ENCODE measurements at places on chromosomes 13 and 19.
A peak's percentile ranks its signal among the peaks of the same experiment; 100 is the strongest.

DNA sequence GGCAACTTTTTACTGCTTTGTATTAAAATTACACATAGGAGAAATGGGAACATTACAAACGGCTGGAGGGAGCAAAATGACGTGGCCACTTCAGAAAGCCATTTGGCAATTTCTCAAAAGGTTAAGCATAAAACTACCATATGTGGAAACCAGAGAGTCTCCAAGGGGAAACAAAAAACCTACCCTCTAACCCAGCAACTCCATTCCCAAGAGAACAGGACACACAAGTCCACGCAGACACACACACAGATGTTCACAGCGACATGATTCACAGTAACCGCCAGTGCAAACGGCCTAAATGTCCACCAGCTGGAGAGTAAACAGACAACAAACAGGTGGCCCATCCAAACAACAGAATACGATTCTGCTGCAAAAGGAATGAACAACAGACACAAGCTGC, 37.2 kb downstream of the STK24 start:
- DNase-seq, result no peak

DNA sequence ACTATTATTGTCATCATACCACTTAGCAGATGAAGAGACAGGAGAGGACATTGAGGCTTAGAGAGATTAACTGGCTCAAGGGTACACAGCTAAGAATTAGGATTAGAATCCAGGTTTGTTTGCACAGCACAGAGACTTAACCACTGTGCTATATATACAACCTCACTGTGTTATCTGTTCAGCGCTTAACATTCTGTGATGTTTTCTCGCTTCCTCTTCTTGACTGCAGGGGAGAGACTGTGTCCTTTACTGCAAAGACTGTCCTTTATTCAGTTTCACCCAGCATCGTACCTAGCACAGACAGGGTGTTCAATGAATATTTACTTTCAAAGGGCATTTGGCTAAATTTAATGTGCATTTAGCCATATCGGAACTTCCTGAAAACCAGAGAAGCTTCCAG, 54.9 kb upstream of the PCDH8 start:
- no peak for DNase-seq

GRCh38 chr13:102779436-102780159, 6.0 kb upstream of the TEX30 start:
- peak; percentile 51 for DNase-seq

GRCh38 chr13:30895773-30896172, 10.3 kb upstream of the MEDAG start:
- DNase-seq, result no peak

- DNase-seq, result no peak
Observed at GRCh38 chr13:73981595-73981994, 152.6 kb downstream of the KLF12 start.

DNA sequence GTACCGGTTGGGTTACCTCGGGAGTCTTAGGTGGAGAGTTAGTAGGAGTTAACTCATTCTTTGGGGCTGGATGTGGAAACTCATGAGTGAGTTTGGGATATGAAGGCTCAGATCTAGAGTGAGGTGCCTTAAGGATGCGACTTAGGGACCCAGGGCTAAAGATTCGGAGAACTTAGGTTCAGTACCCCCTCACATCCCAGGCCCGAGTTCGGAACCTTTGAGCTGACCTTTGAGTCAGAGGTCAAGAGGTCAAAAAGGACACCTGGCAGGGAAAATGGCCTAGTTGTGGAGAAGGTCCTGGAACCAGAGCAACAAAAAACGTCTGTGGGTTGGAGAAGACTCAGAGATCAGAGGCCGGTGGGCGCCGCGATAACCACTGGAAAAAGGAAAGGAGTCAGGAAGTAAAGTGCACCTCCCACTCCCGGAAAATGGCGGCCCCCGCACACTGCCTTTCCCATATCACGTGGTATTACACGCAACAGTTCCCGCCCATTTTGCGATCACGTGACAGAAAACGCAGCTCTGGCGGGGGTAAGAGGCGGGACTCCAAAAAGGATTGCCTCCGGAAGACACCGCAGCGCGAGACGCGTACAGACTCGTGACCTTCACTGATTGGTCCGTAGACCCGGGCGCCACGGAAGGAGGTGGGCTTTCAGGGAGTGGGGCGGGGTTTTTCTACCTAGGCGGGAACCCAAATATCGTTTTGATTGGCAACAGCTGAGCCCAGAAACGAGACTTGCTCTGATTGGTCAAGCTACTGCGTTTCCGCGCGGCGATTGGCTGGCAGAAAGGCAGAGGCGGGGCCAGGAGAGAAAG, at the start of gene ACTMAP:
TSS of gene ACTMAP (minus strand) at position 420 of the 816 bp plus-strand sequence. CDS start 674 bp downstream, outside the sequence.
- peak; percentile 100 for DNase-seq

DNA sequence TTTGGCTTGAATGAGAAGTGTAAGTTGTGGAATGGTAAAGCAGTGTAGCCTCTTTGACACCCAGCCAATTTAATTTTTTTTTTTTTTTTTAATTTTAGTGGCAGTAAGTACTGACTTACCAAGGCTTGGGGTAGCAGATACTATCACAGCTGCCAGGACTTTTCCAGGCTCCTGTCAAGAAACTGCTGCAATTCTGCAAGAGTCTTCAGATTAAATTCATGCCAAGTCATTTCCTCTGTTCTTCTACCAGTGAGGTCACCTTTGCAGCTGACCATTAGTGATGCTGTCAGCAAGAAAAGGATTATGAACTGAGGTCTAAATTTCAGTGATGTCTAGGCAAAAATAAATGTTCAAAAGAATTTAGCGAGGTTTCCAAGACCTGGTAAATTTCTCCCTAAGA, 91.2 kb downstream of the GGACT start:
- no peak for DNase-seq

- no peak for DNase-seq
Observed at GRCh38 chr19:31504221-31504620, 155.0 kb upstream of the TSHZ3 start.

DNA sequence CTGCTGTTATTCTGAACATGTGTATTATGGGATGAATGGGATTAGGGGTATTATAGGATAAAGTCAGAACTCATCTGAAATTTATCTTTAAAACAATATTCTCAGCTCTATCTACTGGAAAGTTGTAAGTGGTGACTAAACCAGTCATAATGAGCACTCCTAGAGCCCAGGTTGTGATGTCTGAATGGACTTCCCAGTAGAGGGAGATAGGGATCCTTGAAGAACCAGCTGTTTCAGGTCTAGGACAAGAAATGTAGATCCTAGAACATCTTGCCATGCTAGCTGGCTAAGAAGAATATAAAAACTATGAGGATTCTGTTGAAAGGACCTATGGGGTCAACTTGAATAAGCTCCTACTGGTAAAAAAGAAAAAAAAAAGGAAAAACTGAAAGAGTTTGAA, 310.8 kb downstream of the SLC7A1 start:
- DNase-seq, result no peak

- DNase-seq, result no peak
Observed at GRCh38 chr13:77583581-77583980, 48.1 kb downstream of the SCEL start.

GRCh38 chr13:20442798-20443381, 82.8 kb downstream of the CRYL1 start:
- DNase-seq, result no peak

DNA sequence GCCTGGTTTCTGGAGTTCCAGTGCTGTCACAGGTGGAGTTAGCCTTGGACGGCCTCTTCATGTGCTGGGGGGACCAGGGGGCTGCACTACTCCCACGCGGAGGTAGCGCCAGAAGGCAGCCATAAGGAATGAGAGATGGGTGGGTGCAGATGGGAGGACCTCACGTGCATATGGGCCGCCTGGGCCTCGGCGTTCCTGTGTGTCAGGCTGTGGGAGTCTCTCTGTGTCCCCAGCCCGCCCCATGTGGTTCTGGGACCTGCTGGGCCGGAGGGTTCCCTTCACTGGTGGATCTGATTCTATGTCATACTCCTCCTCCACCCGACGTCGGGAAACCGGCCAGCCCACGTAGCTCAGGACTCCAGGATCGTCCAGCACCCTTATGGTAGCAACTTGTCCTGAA, 149.0 kb upstream of the SOX1 start:
- DNase-seq, result no peak

- DNase-seq, result no peak
Observed at GRCh38 chr19:50181121-50181520, 18.0 kb upstream of the IZUMO2 start.

DNA sequence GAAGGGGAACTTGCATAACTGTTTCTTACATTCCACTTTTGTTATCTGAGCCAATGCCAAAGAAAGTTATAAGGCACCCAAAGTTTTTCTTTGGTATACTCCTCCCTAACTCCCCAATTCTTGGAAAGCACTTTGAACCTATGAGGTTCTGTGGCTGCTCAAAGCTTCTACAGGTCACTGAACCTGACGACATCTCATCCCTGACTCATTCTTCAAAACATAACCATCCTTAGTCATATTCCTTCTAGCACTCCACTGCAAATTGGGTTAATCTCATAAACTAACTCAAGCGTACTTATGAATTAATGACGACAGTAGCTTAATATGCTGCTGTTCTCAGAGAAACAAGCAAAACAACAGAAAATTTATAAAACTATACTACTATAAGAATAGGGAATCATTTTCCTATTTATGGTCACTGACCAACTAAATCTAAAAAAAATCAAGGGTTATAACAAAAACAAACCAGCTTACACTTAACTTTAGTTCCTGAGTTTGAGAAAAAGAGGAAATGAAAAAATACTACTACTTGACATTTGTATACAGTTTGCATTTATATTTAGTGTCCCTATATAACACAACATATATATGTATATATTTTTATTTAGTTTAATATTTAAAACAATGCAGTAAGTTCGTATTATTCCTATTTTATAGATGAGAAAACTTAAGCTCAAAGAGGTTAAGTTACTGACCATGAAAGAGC, 69.1 kb downstream of the CAB39L start:
- DNase-seq, result no peak

GRCh38 chr13:77544758-77545338, 9.3 kb downstream of the SCEL start:
- no peak for DNase-seq

GRCh38 chr19:47350630-47351029, 1.5 kb downstream of the DHX34 start:
- DNase-seq, result no peak

GRCh38 chr19:11581740-11582139, 4.3 kb upstream of the ACP5 start:
- DNase-seq, result peak; percentile 49

DNA sequence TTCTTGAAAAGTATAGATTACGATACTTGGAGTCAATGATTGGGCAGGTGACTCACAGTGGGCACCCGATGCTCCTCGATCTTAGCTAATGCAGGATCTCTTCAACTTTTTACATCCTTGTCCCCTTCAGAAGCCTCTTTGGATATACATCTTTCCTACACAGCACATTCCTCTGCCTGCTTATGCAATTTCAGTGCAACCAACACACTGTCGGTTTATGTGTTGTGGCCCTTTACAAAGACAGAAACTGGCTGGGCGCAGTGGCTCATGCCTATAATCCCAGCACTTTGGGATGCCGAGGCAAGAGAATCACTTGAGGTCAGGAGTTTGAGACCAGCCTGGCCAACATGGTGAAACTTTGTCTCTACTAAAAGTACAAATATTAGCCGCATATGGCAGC, 2.6 kb downstream of the GPR42 start:
- DNase-seq, result no peak

DNA sequence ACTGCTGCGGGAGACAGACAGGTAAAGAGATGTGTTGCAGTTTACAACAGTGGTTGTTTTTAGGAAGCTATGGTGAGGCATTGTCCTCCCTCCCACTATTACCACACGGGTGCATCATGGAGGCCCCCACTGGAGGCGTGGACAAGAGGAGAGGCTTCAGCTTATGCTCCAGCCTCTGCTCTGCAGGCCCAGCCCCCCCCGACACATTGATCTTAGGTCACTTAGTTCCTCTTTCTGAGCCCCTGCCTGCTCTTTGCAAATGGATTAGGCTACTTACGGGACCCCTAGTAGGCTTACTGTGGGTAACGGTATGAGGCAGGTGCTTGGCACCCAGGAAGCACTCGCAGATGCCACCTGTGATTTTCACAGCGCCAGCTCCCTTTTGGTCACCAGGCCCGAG, 123.9 kb downstream of the SLC7A1 start:
- DNase-seq, result no peak

DNA sequence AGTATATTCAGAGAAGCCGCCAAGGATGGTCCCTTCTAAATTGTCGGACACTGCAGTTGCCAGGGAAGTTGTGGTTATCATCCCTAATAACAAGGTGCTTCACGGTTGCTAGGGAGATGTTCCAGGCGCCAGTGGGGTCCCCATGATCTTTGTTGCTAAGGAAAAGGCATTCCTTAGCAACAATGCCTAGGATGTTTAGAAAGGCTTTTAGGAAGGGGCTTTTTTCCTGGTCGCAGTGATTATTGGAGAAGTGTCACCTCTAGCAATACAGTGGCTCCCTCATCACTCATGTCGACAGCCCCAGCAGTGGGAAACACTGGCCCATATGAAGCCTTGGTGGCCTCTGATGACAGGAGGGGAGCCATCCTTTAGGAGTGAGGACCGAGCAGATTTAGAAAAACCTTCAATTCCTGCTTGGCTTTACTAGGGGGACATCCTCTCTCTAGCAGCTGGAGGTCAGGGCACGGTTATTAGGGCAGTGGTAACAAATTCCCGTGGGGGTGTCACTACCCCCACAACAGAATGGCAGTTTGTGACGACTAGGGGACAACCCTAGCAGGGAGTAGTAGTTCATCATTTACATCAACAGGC, 6.4 kb upstream of the TMC4 start:
- no peak for DNase-seq

DNA sequence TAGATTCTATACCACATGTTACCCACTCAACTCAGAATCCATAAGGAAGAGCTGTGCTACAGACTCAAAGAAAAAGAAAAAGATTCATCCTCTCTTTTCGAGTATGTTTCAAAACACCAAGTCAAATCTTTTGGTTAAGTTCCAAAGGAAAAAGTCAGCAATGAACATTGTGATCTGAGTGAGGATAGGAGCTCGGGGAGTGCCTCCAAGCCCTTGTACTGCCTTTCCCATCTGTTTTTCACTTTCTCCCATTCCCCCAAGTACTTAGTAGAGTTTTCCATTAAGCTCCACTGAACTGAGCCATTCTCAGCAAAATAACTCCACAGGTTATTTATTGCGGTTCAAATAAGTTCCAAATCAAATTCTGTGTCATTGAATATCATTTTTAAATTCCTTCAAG, 47.7 kb upstream of the MAB21L1 start:
- DNase-seq, result no peak

DNA sequence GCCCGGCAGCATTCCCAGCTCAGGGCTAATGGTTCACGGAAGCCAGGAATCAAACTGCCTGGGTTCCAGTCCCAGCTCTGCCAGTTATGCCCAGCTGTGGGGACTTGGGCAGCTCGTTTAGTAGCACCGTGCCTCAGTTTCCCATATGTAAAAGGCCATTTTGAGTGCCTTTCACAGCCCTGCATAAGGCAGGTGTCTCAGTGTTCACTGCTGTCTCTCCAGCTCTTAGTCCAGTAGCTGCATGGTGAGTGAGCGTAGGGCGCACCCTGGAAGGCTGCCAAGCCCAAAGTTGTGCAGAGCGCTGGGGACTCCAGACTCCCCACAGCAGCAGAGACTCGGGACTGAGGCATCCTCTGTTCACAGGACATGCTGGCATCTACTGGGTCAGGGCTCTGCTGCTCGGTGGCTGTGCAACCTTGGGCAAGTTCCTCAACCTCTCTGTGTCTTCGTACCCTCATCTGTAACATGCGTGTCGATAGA, 5.5 kb downstream of the RPL28 start:
- DNase-seq, result no peak

Data from CD4-positive, alpha-beta T cell treated with Interleukin-12 subunit alpha and Interleukin-12 subunit beta, for 1 hour (primary cell).